H54 (cell line): ENCODE measurements at places on chromosomes 12 and 14.

DNA sequence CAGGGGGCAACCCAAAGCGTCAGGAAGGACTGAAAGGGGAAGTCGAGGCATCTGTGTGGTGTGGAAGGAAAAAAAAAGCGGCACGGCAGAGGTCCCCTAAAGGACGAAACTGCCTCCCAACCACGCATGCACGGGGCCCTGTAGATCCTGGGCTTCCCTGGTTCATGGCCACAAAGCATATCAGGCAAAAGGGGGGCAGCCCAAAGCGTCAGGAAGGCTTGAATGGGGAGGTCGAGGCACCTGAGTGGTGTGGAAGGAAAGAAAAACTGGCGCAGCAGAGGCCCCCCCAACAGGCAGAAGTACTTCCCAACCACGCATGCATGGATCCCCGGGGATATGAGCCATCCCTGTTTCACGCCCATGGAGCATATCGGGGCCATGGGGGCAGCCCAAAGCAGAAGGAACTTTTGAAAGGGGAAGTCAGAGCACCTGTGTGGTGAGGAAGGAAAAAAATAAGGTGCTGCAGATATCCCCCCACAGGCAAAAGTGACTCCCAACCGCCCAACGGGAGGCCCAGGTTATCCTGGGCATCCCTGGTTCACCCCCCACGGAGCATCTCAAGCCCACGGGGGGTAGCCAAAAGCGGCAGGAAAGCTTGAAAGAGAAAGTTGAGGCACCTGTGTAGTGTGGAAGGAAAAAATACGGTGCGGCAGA lies 581.2 kb downstream of the ALG10 start:
- no peak for DNase-seq

DNA sequence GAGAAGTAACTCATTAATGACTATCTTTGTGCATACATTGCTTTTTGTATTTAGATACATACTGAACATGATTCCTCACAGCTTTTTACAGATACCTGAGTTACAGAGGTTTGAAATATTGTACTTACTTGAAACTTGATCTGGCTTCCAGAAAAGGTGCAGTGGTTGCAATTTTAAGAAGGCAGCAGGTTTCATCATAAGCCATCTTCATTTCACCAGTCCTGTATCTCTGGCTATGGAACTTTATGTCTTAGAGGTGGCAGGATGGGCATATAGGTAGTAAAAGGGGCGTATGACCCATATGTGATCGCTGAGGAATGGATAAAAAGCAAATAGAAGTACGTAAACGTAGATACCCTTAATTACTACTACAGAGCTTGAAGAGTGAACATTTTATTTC lies 13.7 kb downstream of the ZBTB1 start:
- no peak for DNase-seq

GRCh38 chr14:33393231-33393894 lies 454.7 kb downstream of the NPAS3 start:
- DNase-seq: no peak

GRCh38 chr14:33936391-33936790 lies 14.5 kb downstream of the EGLN3 start:
- no peak for DNase-seq

- DNase-seq: no peak
Observed at GRCh38 chr14:73266317-73266716, 29.0 kb downstream of the PAPLN start.

GRCh38 chr14:63895510-63895909 lies 42.7 kb downstream of the SYNE2 start:
- no peak for DNase-seq

- DNase-seq: no peak
Observed at GRCh38 chr14:68942296-68943035, 36.6 kb downstream of the ACTN1 start.
